CD8-positive, alpha-beta memory T cell (primary cell): ENCODE measurements at places on chromosomes 7 and 10. TPM values are rescaled to one million over a fixed set of nuclear protein-coding genes. Genes with fewer than 3 reads are reported as not detected.

ABCC2 gene
- 1.5 TPM for total RNA-seq

EN2 gene
- not detected for total RNA-seq

MMD2 gene
- not detected for total RNA-seq

ZNF775 gene
- total RNA-seq: 6.0 TPM

SLC16A12 gene
- not detected for total RNA-seq

CALML5 gene
- not detected for total RNA-seq

NUTM2A gene
- 0.48 TPM for total RNA-seq

CASTOR2 gene
- 6.8 TPM for total RNA-seq

PBLD gene
- 1.2 TPM for total RNA-seq

GSTK1 gene
- total RNA-seq: 147 TPM

SLC39A12 gene
- total RNA-seq: not detected

MKX gene
- total RNA-seq: 0.29 TPM

UCN3 gene
- not detected for total RNA-seq

HECW1 gene
- not detected for total RNA-seq

BCAP29 gene
- 46.5 TPM for total RNA-seq

HYAL4 gene
- total RNA-seq: not detected

ACTL6B gene
- not detected for total RNA-seq

SFXN2 gene
- 30.6 TPM for total RNA-seq

BICC1 gene
- not detected for total RNA-seq

ZNF804B gene
- total RNA-seq: not detected

MEST gene
- 2.7 TPM for total RNA-seq

A1CF gene
- total RNA-seq: not detected

NDUFB2 gene
- total RNA-seq: 209 TPM

NPC1L1 gene
- not detected for total RNA-seq

ENKUR gene
- not detected for total RNA-seq

IFIT1B gene
- not detected for total RNA-seq

FKBP9 gene
- total RNA-seq: 0.29 TPM

CCT6A gene
- total RNA-seq: 348 TPM

ECD gene
- 35.8 TPM for total RNA-seq

MYOZ1 gene
- not detected for total RNA-seq

H2BK1 gene
- 0.57 TPM for total RNA-seq

SYT15B gene
- 0.13 TPM for total RNA-seq

SPRN gene
- not detected for total RNA-seq

FFAR4 gene
- total RNA-seq: not detected

SDHAF3 gene
- 36.3 TPM for total RNA-seq
